ENCODE measurements at places on chromosomes 5 and 9.

- DNase-seq = no peak
These were observed 1.7 kb downstream of the FOXD1 start for GRCh38 chr5:73446631-73447529.

DNA sequence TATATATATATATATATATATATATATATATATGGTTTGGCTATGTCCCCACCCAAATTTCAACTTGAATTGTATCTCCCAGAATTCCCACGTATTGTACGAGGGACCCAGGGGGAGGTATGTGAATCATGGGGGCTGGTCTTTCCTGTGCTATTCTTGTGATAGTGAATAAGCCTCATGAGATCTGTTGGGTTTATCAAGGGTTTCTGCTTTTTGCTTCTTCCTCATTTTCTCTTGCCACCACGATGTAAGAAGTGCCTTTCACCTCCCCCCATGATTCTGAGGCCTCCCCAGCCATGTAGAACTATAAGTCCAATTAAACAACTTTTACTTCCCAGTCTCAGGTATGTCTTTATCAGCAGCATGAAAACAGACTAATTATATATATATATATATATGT, 52.3 kb upstream of the ADAMTS2 start:
- DNase-seq = no peak

DNA sequence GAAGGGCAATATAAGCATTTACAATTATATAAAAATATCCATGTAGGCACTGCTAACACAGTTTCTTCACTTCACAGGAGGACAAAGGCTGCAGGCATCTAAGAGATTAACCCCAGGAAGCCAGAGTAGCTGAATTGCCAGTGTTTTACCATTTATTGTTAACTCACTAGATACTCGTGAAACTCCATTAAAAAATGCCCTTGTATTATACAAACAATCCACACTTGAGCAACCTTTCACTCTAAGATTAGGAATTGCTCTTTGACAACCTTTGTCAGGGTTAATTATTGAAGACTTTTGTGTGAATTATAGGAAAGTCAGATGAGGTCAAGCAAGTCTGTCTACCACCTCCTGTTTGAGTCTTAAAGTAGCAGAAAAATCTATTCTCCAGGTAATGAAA, 317.8 kb downstream of the ADGRV1 start:
- no peak for DNase-seq

- no peak for DNase-seq
These were observed 782.9 kb downstream of the CDH12 start for GRCh38 chr5:22070186-22070728.

DNA sequence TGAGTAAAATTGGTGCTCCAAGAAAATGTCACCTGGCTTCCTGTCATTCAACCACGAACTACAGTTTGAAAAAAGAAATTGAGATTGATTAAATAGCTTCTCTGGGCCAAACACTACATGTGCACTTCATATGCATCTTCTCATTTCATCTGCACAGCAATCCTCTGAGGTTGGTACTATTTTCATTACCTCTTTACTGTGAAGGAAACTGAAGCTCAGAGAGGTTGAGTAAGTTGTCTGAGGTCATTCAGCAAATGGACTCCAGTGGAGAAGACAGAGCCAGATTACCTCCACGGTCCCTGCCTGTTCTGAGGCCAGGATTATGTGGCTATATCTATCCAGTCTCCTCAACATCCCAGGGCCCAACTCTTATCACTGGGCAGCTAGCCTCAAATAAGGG, 46.5 kb downstream of the SLC6A7 start:
- no peak for DNase-seq

DNA sequence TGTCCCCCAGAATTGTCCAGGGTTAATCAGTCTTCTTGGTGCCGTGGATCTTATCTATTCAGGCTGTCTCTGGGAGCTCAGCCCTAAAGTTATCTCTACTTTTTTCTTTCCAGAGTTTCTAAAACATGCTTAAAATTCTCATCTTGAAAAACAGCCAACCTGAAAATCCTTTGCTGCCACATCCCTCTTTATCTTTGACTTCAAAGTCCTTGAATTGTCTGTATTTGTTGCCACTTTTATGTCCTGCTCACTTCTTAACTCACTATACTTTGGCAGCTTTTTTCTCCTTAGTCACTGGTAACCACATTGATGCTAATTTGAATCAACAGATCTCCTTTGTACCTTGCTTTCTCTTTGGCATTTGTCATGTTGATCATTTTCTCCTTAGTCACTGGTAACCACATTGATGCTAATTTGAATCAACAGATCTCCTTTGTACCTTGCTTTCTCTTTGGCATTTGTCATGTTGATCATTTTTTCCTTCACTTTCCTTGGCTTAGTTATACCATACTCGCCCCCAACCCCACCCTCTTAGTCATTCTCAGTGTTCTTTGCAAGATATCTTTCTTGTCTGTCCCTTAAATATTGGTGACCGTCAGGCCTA, 8.5 kb downstream of the DMXL1 start:
- DNase-seq = no peak

- no peak for DNase-seq
These were observed 7.4 kb downstream of the LHX2 start for GRCh38 chr9:124018730-124019697.

GRCh38 chr9:81579381-81579780, 110.0 kb downstream of the TLE1 start:
- no peak for DNase-seq

GRCh38 chr9:75500479-75500878, 390.0 kb upstream of the PCSK5 start:
- DNase-seq = no peak

DNA sequence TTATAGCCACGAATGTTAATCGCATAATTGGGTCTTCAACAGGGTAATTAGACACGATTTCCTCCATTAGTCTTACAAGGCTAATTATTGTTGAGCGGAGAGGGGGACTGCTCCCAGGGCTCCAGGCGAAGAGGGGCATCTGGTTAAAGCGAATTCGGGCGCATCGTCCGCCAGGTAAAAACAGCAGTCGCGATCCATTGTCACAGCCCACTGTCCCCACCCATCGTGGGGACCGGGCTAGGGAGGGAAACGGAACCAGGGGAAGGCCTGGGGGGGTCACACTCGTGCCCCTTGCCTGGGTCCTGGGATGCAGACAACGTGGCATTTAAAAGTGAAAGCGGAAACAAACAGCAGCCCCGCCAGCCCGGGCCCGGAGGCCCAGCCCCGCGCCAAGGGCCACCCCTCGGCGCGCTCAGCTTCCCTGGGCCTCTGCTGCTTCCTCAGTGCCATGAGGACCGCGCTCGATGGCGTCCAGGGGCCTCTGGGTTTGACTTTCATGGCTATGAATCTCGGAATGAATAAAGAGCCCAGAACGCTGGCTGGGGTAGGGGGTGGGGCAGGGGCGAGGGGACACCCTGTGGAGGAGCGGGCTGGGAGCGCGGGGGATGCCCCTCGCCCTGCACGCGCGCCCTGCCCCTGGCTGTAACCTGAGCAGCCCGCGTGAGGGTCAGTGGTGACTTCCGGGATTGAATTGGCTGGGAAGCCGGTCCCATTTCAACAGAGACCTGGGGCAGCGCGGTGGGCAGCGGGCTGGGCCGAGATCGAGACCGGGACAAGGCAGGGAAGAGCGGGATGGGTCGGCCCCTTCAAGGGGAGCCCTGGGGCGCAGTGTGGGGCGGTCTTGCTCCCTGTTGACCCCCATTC, 99.9 kb downstream of the GTF3C4 start:
- no peak for DNase-seq

- DNase-seq = no peak
These were observed 35.1 kb upstream of the NANS start for GRCh38 chr9:98021306-98022040.

- no peak for DNase-seq
These were observed 3.8 kb downstream of the IFNA1 start for GRCh38 chr9:21443849-21444625.

- DNase-seq = no peak
These were observed 26.7 kb downstream of the PITX1 start for GRCh38 chr5:135007305-135007704.

GRCh38 chr9:115132648-115133047, 14.7 kb upstream of the TNC start:
- no peak for DNase-seq

DNA sequence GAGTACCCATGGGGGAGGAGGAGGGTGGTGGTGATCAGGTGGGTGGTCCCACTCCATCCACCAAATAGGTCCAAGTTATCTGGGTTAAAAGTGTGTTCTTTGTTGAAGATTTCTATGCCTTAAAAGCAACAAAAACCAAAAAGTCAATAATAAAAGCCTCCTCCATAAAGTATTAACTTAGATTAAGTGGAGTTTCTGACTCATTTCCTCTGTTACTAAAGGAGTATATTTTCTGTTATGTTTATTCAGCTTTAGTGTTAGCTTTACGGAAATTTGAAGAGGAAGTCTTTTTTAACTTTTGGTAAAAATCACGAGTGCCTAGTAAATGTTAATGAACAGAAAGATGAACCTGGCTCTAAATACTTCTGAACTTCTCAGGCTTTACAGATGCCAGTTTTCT, 17.8 kb downstream of the FBXO38 start:
- no peak for DNase-seq

- no peak for DNase-seq
These were observed 1.9 kb downstream of the EMB start for GRCh38 chr5:50439221-50439620.

DNA sequence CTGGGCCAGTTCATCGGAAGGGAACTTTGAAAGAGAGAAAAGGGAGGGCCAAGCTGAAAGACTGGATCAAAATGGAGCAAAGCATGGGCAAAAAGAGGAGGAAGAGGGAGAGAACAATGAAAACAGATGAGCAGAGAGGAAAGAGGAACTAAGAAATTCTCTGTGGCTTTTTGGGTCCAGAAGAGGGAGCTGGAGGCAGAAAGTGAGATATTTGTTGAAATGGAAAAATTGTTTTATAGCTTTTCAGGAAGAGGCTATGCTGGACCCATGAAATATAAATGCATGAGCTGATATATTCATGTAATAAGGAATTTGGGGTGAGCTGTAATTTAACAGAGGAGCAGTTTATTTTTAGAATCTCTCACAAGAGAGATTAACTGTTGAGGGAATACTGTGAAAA, 457.3 kb downstream of the DMAC1 start:
- DNase-seq = no peak

DNA sequence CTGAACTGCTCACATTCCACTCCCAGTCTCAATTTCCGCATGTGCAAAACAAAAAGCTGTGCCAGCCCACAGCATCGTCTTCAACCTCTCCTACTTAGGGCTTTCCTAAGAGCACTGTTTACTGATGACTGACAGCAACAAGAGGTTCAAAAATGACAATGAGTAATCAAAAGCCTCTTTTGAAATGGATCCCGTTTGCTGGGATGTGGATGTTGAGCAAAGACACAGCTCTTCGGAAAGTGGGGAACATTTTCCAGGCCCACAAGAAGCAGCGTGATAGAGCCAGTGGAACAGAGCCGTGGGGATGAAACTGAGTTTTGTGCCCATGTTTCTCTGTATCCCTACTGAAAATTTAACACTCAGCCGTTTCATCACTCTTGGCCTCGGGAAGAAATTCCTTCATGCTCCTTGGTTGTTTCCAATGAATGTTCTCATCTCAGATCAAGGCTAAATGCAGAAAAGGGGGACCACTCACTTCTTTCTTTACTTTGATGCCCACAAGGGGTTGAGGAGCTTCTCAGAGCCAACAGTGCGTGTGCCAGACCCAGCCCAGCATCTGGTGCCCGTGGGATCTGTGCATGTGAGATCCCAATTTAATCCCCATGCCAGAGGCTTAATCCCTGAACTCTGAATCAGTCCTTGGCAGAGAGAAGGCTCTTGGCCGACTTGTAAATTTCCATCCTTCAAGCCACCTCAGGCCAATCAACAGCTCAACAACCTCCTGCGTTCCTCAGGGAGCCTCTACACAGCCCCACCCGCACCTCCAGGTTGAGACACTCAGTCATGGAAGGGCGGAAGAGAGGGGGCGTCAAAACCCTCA, 230.2 kb upstream of the DAPK1 start:
- no peak for DNase-seq

GRCh38 chr9:121569266-121569648, 69.6 kb upstream of the GGTA1 start:
- DNase-seq = no peak

DNA sequence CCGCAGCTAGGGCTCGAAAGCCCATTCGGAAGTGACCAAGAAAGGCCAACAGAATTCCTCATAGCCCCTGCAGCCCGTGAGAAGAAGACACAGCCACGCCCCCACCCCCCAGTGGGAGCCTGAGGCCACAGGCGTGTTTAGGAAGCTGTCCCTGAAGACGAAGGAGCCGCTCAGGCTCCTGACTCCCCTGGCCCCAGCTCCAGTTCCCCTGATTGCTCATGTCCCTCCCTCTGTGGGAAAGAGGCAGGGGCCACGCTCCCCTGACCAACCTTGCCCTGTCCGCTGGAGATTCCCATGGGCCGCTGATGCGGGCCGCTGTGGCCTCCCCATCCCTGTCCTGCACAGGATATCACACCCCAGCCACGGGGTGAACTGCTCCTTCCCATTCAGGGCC, 13.6 kb downstream of the ROPN1L start:
- DNase-seq = no peak
